ENCODE measurements at places on chromosomes 1 and 21.

DNA sequence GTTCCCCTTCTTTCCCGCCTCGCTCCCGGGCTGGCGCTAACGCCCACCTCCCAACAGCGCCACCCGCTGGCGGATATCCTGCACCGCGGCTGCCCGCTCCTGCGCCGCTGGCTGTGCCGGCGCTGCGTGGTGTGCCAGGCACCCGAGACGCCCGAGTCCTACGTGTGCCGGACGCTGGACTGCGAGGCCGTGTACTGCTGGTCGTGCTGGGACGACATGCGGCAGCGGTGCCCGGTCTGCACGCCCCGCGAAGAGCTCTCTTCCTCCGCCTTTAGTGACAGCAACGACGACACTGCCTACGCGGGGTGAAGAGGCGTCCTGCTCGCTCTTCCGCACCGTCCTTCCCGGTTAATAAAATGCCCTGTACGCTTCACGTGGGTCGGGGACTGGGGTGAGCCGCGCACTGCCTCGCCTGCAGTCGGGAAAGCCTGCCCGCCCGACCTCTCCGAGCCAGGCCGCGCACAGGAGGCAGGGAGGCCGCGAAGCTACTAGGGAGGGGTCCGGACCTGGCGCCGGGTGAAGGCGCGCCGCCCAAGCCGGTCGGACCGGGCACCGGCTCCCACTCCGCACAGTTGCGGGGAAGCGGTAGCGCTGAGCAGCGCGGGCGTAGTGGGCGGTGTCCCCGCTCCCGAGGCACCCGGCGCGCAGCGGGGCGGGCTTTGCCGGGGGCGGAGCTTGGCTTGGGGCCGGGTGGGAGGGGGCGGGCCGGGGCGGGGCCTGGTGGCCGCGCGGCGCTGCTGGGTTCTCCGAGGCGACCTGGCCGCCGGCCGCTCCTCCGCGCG is at the start of gene ADAM15:
ADAM15 (plus strand) TSS at position 757 of the 782 bp plus-strand sequence. CDS start 71 bp downstream, outside the sequence.
- DNase-seq: peak; percentile 84

- peak; percentile 65 for DNase-seq
Observed at GRCh38 chr1:232012773-232013386, 386.3 kb downstream of the DISC1 start.

DNA sequence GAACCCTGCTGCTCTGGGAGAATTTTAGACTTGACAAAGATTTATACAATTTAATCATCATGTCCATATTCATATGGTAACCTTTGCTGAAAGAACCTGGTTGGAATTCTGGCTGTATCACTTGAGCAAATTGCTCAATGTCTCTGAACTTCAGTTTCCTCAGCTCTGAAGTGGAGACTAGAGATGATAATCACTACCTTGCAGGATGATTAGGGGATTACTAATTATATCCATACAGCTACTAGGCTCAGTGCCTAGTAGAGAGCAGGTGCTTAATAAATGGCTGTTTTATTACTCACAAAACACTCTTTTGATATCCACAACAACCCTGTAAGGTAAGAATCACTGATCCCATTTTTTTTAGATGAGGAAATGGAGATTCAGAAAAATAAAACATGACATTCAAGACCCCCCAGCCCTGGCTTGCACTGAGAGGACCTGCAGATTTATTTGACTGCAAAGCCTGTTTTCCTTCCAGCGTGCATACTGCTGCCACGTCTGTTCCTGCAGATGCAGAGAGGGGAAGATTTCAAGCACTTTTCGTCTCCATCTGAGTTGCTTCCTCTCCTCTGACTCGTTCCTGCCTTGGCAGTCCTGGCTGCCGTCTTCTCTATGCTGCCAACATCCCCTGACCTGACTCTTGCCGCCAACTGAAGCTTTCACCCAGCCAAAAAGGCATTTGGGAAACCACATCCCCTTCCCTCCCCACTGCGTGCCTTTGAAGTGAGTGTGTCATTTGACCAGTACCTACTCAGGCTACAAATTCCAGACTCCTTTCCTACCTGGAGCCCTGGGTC is 203.0 kb downstream of the PLPP3 start:
- peak; percentile 38 for DNase-seq

GRCh38 chr1:200642481-200642880 is 21.9 kb upstream of the KIF14 start:
- no peak for DNase-seq

GRCh38 chr21:43320526-43320925 is 106.4 kb downstream of the SIK1 start:
- DNase-seq: no peak

DNA sequence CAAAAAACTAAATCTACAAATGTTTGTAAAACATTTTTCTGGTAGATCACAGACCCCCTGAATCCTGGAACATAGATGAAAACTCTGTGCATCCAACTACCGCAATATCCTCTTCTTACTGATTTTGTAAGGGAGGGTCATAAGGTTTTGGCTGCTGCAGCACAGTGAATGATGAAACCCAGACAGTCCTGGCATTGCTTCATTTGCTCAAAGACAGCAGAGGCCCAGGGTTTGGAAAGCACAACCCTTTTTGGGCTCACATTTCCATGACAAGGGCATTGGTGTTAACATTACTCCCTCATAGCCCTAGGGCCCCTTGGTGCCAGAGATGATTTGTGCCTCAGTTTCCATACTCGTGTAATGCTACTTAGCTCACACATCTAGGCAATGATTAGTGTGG is 51.2 kb downstream of the PLXNA2 start:
- no peak for DNase-seq

DNA sequence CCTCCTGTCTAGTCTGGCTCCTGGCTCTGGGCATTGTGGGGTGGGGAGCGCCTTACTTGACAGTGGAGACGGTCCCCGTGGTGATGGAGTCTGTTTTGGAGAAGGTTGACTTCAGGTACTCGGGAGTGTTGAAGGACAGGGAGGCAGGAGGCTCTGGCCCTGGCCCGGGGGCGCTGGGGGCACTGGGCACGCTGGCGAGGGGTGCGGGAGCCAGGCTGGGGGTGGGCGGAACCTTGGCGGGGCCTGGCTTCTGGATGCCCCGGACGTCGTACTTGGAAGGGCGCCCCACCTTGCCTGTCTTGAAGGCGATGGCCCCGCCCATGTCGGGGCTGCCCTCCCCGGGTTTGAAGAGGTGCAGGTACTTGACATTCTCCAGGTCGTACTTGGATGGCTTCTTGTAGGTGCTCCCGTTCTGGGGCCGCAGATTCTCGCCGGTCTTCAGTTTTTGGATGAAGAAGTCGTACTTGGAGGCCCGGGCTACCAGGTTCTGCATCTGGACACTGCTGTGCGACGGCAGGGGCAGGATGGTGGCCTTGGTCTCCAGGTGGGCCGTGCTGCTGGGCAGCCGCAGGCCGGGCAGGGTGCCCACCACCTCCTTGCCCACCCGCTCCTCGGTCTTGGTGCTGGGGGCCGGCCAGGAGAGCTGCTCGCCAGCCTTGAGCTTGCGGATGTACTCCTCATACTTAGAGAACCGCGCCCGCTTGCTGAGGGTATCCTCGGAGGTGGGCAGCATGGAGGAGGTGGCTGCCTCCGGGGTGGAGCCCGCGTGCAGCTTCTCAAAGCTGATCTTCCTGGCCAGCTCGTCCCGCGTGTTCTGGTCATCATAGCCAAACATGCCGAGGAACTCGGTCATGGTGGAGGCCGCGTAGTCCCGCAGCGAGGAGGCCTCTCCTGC is 136.6 kb downstream of the CASZ1 start:
- no peak for DNase-seq

GRCh38 chr1:17636612-17637011 is 97.1 kb downstream of the ARHGEF10L start:
- DNase-seq: no peak
